ENCODE measurements at places on chromosomes 12 and 14.

DNA sequence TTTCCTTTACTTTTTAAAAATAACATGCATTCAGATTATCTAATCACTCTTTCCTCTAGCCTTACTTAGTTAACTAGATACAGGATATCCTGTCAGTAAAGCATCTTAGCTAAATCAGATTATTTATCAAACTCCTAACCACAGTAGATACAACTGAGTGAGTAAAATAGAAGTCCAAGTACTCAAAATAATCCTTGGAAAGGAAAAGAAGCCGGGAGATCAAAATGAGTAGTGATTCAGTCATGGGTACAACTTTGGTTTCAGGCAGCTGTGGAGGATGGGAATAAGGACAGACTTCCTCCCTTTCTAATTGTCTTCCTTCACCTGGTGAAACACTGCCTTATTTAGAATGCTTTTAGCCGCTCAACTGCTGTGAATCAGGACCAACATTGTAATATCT, 29.4 kb downstream of the GNG2 start:
- no peak for DNase-seq

- peak; percentile 38 for DNase-seq
Measured at GRCh38 chr12:131950182-131950913, 606 bp downstream of the EP400 start.

GRCh38 chr14:23327947-23328744, 6.9 kb downstream of the PABPN1 start:
- DNase-seq = peak; percentile 62

DNA sequence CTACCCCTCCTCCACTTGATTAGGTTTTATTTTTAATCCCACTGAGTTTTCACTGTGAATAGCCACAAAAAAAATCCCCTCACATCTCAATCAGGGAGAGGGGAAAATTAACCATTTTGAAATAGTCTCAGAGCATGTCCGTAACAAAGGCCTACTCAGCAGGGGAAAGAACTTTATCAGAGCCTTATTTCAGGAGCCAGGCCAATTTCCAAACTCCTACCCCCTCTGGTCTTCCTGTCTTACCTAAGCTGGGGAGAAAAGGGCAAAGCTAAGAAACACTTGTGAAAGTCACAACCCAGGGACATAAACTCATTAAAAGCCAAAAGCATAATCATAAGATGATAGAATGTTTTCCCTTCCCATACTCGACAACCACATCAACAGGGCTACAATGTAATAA, 260.3 kb upstream of the DIO3 start:
- no peak for DNase-seq

DNA sequence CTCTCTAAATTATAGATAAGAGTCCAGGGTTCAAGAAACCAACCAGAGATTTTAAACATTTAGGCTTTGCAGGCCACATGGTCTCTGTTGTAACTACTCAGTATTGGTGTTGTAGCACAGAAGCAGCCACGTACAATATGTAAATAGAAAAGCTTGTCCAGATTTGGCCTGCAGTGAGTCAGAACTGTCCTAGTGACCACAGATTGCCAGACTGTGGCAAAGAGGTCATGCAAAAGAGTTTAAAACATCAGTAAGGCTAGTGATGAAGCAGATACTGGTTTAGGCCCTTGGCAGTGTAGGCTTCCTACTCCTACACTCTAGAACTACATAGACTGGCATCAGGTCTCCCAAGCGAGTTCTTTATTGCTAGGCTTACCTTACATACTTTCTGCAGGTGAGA, 117.6 kb upstream of the GARIN6 start:
- DNase-seq = no peak

DNA sequence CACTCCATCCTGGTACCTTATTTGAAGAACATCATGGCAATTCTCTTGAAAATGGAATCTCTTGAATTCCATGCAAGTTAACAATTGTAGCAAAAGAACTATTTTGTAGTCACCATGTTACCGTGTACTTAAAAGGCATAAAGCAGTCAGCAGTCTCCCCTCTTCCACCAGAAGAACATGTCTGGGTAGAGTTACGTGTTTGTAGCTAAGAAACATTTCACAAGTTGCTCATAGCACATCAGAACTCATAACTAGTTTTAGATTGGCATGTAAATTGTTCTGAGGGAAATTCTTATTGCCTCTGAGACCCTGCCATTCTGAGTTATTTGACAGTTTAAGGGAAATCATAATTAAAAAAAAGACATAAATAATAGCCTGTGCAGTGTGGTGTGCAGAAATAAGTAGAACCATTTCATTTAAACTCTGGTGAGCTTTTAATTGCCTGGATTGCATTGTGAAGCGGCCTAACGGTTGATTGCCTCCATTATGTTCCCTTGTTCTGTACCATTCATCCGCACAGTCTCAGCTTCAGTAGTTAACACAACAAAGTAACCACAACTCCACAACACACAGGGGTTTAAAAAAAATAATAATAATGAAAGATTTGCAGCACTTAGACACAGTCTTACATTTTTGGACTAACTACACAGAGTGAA, 2.6 kb downstream of the LMO3 start:
- DNase-seq = no peak

DNA sequence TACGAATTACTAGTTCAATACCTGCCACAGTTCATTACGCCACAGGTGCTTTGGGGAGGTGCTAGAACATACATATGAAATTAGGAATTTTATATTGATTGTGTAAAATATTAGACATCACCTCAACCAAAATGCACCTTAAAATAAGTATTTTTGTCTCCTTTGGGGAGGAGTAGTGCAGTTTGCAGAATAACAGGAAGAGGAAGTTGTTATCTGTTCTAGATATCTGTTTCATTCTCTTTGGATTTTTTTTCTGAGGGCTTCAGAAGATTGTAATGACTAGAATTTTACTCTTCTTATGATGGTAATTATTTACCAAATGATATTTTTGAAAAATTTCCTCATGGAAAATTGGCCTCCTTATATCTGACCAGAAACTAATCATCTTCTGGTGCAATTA, 9.9 kb upstream of the GYS2 start:
- no peak for DNase-seq

DNA sequence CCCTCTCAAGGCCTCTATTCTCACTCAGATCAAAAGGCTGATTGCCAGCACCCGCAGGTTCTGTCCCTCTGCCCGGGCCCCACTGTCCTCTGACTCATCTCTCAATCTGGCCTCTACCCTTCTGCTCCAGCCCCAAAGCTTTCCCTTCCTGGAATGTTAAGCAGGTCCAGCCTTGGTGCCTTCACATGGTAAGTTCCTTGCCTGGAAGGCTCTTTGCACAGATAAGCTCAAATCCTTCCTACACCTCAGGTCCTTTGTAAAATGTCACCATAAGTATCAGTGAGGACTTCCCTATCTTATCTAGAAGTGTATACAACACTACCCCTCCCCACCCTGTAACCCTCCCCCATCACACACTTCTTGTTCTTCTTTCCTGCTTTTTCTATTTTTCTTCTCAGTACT, 22.2 kb downstream of the LPCAT3 start:
- no peak for DNase-seq

DNA sequence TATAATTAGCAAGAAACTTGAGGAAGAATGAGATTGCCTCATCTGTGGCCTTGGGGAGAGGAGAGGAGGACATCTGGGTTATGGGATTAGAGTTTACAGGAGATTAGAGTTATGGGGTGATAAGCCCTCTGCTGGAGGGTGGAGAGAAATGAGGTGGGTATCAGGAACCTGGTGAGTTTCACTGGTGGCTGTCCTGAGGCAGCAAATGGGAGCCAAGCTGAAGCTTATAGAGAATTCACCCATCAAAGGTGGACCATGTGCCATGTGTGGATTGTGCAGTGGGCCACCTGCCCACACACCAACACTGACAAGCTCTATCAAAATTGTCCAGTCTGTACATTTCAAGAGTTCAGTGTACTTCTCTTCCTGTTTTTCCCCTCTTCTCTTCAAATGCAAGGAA, 135.3 kb downstream of the AEBP2 start:
- DNase-seq = no peak
